ENCODE measurements at places on chromosomes 13 and 19.

DNA sequence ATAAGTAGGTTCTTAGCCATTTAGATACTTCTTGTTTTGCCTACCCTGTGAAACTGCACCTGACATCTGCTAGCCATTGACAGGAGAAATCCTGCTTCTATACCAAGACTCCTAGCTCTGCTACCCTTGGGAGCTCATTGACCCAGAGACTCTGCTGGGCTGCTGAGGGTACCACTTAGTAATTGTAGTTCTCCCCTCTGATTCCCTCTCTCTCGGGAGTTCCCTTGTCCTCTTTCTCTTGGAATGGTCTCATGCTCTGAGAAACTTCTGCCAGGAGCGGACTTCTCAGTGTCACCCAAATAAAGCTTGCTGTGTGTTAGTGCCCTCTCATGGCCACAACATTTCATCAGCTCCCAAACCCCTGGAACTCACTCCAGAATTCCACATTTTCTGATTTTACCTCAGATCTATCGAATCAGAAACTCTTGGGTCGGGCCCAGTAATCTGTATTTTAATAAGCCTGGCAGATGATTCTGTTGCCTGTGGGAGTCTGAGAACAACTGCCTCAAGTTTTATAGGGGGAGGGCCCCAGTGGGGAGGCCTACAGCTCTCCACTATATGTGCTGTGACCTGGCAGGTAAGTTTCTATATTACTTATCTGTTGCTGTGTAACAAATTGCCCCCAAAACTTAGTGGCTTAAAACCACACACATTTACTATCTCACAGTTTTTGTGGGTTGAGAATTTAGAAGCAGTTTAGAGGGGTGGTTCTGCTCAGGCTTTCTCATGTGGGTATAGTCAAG is 221.1 kb downstream of the TDRD3 start:
- no peak for DNase-seq

GRCh38 chr19:44752123-44752815 is 3.8 kb downstream of the BCL3 start:
- no peak for DNase-seq

DNA sequence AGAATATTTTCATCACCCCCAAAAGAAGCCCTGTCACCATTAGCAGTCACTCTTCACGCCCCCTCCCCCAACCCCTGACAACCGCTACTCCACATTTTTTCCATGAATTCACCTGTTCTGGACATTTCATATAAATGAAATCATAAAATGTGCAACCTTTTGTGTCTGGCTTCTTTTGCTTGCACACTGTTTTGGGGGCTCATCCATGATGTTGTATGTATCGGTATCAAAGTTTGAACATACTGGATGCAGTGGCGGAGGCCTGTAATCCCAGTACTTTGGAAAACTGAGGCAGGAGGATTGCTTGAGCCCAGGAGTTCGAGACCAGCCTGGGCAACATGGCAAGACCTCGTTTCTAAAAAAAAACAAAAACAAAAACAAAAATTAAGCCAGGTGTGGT is 7.2 kb downstream of the GADD45B start:
- no peak for DNase-seq

DNA sequence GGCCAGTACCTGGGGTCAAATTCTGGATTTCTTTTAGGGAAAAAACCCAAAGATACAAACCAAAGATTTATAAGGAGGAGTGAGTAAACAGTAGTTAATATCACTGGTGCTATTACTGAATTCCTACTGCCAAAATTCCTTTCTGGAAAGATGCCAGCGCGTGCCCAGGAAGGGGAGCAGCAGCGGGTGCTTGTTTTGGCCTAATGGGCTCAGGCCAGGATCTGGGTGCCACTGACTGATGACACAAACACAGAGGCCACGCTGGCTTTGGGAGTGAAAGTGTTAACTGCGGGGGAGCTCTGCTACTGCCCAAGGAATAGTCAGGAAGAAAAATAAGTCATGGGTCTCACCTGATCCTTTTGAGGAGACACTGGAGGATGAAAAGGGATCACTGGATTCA is 61.2 kb downstream of the KLF2 start:
- peak; percentile 23 for DNase-seq

All from right cardiac atrium (tissue), 5 donors.